ENCODE measurements at places on chromosomes 6 and 20. TPM values are rescaled to one million over a fixed set of nuclear protein-coding genes. Genes with fewer than 3 reads are reported as not detected.

KIAA0408 gene
- 4.1 TPM for total RNA-seq

DNA sequence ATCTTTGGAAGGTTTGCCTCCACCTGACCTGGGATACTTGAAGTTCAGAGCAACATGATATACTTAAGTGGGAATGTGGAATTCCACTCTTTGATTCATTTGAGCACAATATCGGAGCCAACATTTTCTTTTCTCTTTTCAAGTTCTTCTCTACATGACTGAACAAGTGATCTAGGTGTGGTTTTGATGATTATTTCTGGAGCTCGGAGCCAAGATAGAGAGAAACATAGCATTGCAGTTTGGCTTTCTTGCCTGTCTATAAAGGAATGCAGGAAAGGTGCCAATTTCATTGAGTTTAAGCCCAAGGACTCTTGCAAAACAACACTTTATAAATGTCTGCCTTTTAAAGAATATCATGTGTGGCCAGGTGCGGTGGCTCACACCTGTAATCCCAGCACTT, 124.2 kb upstream of the FAM83B start:
- no peak for DNase-seq
- H3K4me1 ChIP-seq, result no peaks in the 10 kb centered on the region

GRCh38 chr6:109531446-109531845, 48.4 kb upstream of the ZBTB24 start:
- H3K36me3 ChIP-seq, result no peaks in the 10 kb centered on the region
- no peak for DNase-seq
- H3K27me3 ChIP-seq, result no peaks in the 10 kb centered on the region

FAM83C gene
- not detected for total RNA-seq

SAMD5 gene
- total RNA-seq, result 1.3 TPM

GRCh38 chr6:137271245-137272183, 52.3 kb upstream of the IFNGR1 start:
- no peak overlapping the region for H3K4me3 ChIP-seq
- H3K27ac ChIP-seq, result no peak overlapping the region
- no peaks in the 10 kb centered on the region for H3K36me3 ChIP-seq
- H3K4me1 ChIP-seq, result no peaks in the 10 kb centered on the region
- no peak for DNase-seq
- H3K27me3 ChIP-seq, result no peaks in the 10 kb centered on the region

DNA sequence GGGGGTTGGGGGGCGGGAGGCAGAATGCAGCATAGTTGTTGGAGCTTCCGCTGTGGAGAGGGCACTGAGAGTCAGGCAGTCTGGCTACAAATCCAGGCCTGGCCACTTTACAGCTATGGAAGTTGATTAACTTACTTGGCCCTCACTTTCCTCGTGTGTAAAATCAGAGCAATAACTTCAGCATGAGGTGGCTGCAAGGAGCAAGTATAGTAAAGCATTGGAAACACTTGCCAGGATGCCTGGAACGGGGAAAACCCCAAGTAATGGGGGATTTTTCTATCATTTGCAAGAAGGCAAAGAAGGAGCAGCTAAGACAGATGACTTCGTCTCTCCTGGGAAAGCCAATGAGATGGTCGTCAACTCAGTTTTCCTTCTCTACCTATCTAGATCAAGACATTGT, 35.8 kb downstream of the AGPAT4 start:
- H3K4me3 ChIP-seq, result no peak overlapping the region
- H3K4me1 ChIP-seq, result peaks cover 6% of the 10 kb centered on the region
- H3K36me3 ChIP-seq, result no peaks in the 10 kb centered on the region
- no peak overlapping the region for H3K27ac ChIP-seq

GRCh38 chr20:43981540-43981939, 66.9 kb downstream of the TOX2 start:
- H3K27me3 ChIP-seq, result no peaks in the 10 kb centered on the region
- no peak overlapping the region for H3K27ac ChIP-seq
- no peaks in the 10 kb centered on the region for H3K36me3 ChIP-seq
- H3K4me1 ChIP-seq, result no peaks in the 10 kb centered on the region

DNA sequence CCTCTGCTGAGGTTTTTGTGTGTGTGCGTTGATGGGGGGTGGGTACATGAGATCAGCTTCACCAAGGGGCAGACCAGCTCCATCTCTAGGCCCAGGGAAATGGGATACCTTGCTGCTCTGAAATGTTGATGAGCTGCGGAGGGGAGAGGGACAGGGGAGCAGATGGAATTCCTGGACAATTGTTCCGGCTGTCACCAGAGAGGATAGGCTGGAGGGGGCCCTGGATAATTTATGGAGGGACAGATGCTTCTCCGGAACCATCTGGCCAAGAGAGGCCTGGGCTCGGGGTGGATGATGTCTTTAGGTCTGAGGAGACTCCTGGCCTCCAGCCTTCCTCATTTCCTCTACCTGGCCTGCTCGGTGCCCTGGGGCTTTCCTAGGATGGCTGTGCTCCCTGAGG, 1.9 kb upstream of the TJAP1 start:
- H3K4me1 ChIP-seq, result peaks cover 7% of the 10 kb centered on the region
- no peak for DNase-seq
- H3K27ac ChIP-seq, result no peak overlapping the region

DNA sequence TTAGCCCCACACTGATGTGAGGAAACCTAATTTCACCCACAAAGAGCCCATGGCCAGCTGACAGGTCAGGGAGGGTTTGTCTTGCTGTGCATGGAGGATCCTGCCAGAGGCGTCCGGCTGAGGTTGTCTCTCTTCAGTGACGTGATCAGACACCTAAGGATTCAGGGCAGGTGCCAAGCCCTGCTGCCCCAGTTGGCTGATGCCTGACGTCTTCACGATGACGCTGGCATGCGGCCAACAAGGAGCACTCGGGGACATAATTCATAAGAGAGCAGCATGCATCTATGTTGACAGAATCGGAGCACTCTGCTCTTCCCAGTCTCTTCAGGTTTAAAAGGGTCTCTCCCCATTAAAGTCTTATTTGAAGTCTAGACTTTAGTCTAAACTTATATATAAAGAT, 47.8 kb downstream of the PSMB1 start:
- no peaks in the 10 kb centered on the region for H3K36me3 ChIP-seq
- no peak overlapping the region for H3K27ac ChIP-seq
- no peaks in the 10 kb centered on the region for H3K4me1 ChIP-seq
- no peak for DNase-seq

DNA sequence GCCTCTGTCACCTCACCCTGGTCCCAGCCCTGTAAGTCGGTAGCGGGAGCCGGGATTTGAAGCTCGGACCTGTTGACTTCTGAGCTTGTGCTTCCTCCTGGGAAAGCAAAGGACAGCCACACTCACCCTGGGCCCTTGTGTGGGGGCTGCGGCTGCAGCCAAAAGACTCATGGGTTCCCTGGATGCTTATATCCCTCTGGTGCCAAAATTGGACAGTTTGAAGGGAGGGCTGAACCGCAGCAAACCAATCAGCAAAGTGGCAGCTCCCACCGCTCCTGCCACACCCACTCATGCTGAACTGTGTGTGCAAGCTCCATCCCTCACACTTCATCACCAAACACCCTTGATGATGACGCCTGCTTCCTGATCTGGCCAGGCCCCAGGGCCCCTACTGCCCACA, 3.9 kb upstream of the CCN5 start:
- peaks cover 22% of the 10 kb centered on the region for H3K4me1 ChIP-seq
- no peak overlapping the region for H3K27ac ChIP-seq
- H3K27me3 ChIP-seq, result no peaks in the 10 kb centered on the region
- H3K36me3 ChIP-seq, result no peaks in the 10 kb centered on the region
- H3K4me3 ChIP-seq, result no peak overlapping the region

GRCh38 chr6:132483779-132484679, 28.9 kb downstream of the STX7 start:
- no peaks in the 10 kb centered on the region for H3K4me1 ChIP-seq
- H3K4me3 ChIP-seq, result no peak overlapping the region
- no peaks in the 10 kb centered on the region for H3K36me3 ChIP-seq
- no peaks in the 10 kb centered on the region for H3K27me3 ChIP-seq
- no peak for DNase-seq

RAE1 gene
- 19.0 TPM for total RNA-seq

GRCh38 chr20:8663424-8663823, 405.5 kb upstream of the PLCB4 start:
- no peaks in the 10 kb centered on the region for H3K36me3 ChIP-seq
- H3K4me3 ChIP-seq, result no peak overlapping the region
- H3K27ac ChIP-seq, result no peak overlapping the region
- H3K27me3 ChIP-seq, result no peaks in the 10 kb centered on the region

GRCh38 chr6:119065382-119065781, 13.1 kb downstream of the FAM184A start:
- H3K36me3 ChIP-seq, result no peaks in the 10 kb centered on the region
- H3K27ac ChIP-seq, result no peak overlapping the region
- H3K4me1 ChIP-seq, result no peaks in the 10 kb centered on the region
- DNase-seq, result no peak

DNA sequence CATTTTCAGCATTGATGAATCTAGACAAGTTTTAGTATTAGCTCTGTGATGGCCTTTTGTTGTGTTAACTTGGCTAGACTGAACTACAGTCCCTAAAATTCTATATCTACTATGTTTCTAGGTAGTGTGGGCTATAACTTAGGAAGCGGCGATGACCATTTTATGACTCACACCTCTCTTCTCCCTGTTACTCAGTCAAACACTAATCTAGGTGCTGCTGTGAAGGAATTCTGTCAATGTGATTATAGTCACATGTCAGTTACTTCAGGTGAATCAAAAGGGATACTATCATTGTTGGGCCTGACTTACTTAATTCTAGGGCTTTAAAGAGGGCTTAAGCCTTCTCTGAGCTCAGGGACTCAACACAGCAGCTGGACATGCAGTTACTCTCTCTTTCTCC, 691.5 kb upstream of the MAP3K7 start:
- H3K4me1 ChIP-seq, result no peaks in the 10 kb centered on the region
- no peaks in the 10 kb centered on the region for H3K27me3 ChIP-seq

- no peaks in the 10 kb centered on the region for H3K27me3 ChIP-seq
- no peak overlapping the region for H3K27ac ChIP-seq
- DNase-seq, result no peak
- no peak overlapping the region for H3K4me3 ChIP-seq
- no peaks in the 10 kb centered on the region for H3K4me1 ChIP-seq
- H3K36me3 ChIP-seq, result no peaks in the 10 kb centered on the region
These were observed 79.7 kb upstream of the SYNDIG1 start for GRCh38 chr20:24389686-24390085.

PROKR2 gene
- total RNA-seq, result not detected
